ENCODE measurements at places on chromosomes 5 and 9. TPM values are rescaled to one million over a fixed set of nuclear protein-coding genes. Genes with fewer than 3 reads are reported as not detected.

Gene HMCN2
- 0.19 TPM for total RNA-seq

Gene PCDHA1
- total RNA-seq: 0.13 TPM

Gene HRH2
- not detected for total RNA-seq

Gene NRG2
- 0.57 TPM for total RNA-seq

Gene NREP
- 22.0 TPM for total RNA-seq

Gene KIF12
- not detected for total RNA-seq

Gene PCDHB6
- total RNA-seq: 0.25 TPM

Gene ZMYND19
- 14.7 TPM for total RNA-seq

Gene SLC1A1
- total RNA-seq: 5.1 TPM

Gene PCDHA9
- total RNA-seq: 0.06 TPM

Gene TBC1D13
- 16.0 TPM for total RNA-seq

Gene AIF1L
- total RNA-seq: 17.4 TPM

Gene FAM163B
- not detected for total RNA-seq

Gene KIAA0825
- 0.97 TPM for total RNA-seq

Gene HTR1A
- not detected for total RNA-seq

Gene ZNF366
- 12.3 TPM for total RNA-seq

Gene MARVELD2
- 4.4 TPM for total RNA-seq

Gene PCDHGB6
- 1.6 TPM for total RNA-seq

Gene IFNB1
- total RNA-seq: not detected

Measured in bladder microvascular endothelial cell (primary cell).